ENCODE measurements at places on chromosomes 4 and X.

DNA sequence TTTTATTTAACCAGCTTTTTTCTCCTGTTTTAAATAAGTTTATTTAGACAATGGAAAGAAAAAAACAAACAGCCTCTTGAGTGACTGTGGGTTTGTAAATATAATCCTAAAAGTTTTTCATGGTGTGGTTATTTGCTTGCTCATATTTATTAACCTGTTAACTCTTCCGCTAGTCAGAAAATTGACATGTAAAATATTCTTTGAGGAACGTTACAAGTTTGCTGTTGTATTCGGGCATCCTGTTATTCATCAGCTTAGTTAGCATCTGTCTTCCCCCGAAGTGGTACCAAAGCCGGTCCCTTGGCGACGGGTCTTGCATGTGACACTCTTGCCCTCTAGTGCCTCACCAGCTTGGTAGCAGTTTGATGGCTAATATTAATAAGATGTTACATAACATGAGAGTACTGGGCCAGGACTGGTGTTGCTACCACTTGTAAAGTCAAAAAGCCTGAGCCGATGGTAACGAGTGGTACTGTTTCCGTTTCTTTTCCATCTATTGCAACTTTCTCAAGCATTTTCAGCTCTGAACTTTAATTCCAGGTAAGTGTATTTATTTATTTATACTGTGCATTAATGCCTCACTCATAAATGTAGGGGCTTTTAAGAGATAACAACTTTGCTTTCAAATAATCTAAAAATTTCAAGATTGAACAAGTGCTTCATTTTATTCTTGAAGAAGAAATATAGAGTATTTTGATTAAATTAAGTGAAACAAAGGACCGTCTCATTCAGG lies at the start of gene NDST3:
TSS of gene NDST3 (plus strand) at position 434 of the 733 bp plus-strand sequence. CDS start 19,425 bp downstream, outside the sequence.
- no peak for DNase-seq

DNA sequence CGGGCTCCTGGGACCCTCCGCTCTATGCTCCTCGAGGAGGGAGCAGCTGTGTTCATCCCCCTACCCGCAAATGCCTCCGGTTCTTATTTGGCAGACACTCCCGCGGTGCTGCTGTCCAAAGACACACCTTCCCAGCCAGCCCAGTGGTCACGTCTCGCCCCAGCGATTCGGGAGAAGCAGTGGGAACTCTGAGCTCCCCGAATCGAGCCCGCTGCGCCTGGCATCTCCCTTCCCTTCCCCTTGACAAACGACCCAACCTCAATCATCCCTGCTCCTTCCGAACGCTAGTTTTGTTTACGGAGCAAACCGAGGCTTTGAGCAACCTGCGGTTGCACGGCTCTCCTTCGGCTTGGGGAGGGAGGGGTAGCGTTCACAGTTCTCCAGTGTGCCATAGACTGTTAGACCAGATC lies 317 bp upstream of the FRMPD4 start:
- DNase-seq, result no peak

GRCh38 chr4:97720869-97721432 lies 422.3 kb downstream of the STPG2 start:
- DNase-seq, result no peak

DNA sequence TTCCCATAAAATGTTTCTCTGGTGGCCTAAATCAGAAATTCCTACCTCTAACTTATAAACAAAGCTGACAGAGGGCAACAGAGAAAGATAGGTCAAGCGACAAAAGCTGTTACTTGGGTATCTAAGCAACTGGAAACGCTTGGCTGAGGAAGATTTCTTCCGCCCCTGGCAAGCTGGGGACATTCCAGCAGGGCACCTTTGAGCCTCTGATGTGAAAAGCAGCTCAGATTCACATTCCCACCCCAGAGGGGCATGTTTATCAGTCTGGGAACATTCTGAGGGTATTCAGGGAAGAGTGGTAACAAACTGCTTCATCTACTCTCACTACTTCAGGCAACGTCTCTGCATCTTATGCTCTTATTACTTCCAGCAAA lies 3.5 kb upstream of the CDS1 start:
- DNase-seq, result no peak

- DNase-seq, result no peak
These were observed 116.2 kb upstream of the SLC4A4 start for GRCh38 chr4:71222661-71223060.

DNA sequence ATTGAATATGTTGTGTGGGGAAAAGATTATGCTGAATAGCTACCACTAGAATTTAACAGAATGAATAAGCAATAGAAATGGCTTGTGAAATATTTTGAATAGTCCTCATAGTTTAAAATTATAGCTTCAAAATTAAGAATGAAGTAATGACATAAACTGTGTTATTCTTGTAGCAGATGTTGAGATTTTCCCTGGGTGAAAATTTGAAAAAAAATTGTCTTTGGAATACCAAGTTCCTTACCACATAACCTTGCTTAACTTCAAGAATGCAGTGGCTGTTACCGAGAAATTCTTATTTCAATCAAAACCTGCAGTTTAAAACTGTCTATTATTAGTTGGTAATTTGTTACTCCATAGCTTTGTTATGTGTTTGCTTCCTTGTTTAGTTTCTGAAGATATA lies 1268.6 kb downstream of the RAPGEF2 start:
- DNase-seq, result no peak

DNA sequence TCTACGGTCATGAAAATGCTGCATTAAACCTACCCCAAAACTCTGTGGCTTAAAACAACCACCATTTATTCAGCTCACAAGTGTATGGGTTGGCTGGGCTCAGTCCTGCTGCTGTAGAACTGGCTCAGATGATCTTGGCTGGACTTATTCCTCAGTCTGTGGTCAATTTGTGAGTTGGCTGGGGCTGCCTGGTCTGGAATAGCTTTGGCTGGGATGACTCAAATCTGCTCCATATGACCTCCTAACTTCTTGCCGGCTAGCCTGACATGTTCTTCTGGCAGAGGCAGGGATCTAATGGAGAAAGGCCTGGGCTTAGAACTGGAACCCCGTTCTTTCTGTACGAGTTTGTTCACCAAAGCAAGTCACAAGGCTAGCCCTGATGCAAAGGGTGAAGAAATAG lies 71.7 kb downstream of the CFAP299 start:
- DNase-seq, result peak; percentile 30
